ENCODE measurements at places on chromosomes 3 and 15.

- no peak for DNase-seq
Measured at GRCh38 chr3:40715551-40715950, 190.8 kb downstream of the ZNF621 start.

DNA sequence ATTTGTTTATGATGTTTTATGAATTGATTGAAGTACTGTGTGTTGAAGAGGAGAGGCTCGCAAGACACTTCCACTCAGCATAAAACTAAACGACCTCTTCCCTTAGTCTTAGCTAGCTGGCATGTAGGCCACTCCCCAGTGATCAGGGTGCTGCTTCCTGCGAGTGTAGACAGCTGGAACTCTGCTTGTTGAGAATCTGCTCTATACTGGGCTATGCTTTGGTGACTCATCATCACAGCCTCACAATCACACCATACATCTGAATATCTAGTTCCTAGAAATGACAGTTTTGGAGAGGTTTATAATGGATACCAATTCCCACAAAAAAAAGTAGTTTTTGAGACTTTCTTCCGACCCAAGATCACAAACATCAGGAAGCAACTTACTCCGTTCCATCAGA lies 1.5 kb upstream of the SLC24A5 start:
- no peak for DNase-seq

- no peak for DNase-seq
Measured at GRCh38 chr3:138270245-138270644, 59.4 kb downstream of the NME9 start.

- DNase-seq = no peak
Measured at GRCh38 chr3:52534281-52535183, 875 bp upstream of the NT5DC2 start.

- DNase-seq = no peak
Measured at GRCh38 chr15:77025083-77025901, 30.4 kb downstream of the PSTPIP1 start.

DNA sequence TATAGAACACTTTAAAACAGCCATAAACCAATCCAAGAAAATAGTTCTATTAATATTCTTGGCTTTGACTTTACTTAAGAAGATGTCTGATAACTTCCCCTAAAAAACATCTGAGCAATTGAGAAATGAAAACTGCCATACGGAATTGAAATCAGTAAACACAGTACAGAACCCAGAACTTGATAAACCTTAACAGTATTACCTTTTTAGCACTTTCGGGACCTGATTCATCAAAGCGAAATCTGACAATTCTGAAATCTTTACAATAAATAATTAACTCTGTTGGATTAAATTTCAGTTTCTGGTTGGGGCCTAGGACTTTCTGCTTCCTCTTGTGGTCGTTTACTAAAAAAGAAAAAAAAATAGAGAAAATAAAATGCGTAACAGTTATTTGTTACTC lies 17.3 kb downstream of the MTMR10 start:
- DNase-seq = no peak

DNA sequence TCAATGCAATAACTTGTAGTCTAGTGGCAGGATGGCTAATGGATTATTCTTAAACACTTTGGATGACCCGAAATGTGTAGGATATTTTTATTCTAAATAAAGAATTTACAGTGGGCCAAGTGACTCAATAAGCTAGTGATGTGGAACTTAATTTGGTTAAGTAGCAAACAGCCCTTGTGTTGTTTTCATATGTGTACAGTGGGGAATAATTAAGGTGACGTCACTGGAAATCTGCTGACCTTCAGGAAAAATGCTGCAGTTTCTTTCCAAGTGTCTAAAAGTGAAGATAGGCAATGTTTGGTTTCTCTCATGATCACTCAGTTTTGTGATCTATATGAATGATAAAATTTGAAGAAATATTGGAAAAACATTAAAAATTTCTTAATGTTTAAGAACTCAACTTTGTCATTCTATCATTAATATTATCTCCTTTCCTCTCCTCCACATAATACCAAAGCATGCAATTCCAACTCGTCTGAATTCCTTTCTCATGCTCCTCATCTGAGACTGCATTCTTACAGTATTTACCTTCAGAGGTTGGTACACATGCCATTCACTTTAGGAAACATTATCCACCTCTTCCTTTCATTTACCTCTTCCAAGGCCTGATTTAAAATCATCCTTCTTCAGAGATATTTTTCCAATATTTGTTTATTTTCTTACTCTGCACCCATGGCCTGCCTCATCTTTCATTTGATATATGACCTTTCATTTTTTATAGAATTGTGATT lies 414.6 kb upstream of the ARPP21 start:
- no peak for DNase-seq

DNA sequence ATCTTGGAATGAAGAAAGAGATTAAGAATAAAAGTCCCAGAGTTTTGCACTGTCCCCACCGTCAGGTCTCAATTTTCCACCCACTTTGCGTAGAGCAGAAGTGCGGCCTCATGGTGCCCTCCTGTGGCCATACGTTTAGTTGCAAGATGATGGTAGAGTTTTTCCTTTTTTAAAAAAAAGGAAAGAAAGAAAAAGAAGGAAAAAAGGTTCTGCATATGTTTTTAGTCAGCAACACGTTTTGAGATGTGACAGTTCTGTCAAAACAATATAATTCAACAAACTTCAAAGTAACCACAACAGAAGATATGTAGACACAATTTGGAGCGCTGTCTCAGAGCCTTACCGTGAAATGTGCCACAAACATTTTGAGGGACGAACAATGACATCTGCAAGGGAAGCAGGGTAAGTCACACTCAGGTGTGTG lies 24.6 kb downstream of the EBLN2 start:
- DNase-seq = no peak

GRCh38 chr3:125134952-125135351 lies 77.6 kb downstream of the SLC12A8 start:
- DNase-seq = no peak

GRCh38 chr3:138097192-138098172 lies 17.9 kb downstream of the DZIP1L start:
- DNase-seq = no peak

All from T-helper 2 cell (primary cell).